Kidney epithelial cell (primary cell): ENCODE measurements at places on chromosomes 2 and 18. TPM values are rescaled to one million over a fixed set of nuclear protein-coding genes. Genes with fewer than 3 reads are reported as not detected.

The UBE2E3 gene
- total RNA-seq, result 74.6 and 84.7 TPM in 2 replicates

- DNase-seq, result no peak
These were observed 304.5 kb downstream of the EIPR1 start for GRCh38 chr2:3073041-3073595.

The FBXO36 gene
- 3.5 and 4.2 TPM in 2 replicates for total RNA-seq

- DNase-seq, result no peak
These were observed 1.7 kb upstream of the ESCO1 start for GRCh38 chr18:21602299-21602587.

DNA sequence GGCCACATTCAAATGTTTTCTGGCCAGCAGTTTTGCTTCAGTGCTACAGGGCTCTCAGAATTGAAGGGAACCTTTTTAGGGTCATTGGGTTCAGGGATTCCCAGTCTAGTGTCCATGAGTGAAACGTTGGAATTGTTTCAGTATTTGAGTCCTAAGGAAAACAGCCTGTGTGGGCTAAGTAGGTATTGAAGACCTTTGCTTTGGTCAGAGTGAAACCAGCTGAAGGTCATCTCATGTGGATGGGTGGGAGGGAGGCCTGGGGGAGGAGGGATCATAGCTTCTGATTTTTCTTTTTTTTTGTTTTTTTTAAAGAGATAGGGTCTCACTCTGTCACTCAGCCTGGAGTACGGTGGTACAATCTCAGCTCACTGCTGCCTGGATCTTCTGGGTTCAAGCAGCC, 20.2 kb downstream of the B3GNT2 start:
- DNase-seq, result no peak

The EDAR gene
- 1.0 and 2.0 TPM in 2 replicates for total RNA-seq

- DNase-seq, result no peak
These were observed 183.4 kb upstream of the CDH7 start for GRCh38 chr18:65567372-65567771.
